ENCODE measurements at places on chromosomes 5 and 9.

- peak; percentile 71 for DNase-seq
Measured at GRCh38 chr5:151811593-151812321, 40.0 kb downstream of the G3BP1 start.

DNA sequence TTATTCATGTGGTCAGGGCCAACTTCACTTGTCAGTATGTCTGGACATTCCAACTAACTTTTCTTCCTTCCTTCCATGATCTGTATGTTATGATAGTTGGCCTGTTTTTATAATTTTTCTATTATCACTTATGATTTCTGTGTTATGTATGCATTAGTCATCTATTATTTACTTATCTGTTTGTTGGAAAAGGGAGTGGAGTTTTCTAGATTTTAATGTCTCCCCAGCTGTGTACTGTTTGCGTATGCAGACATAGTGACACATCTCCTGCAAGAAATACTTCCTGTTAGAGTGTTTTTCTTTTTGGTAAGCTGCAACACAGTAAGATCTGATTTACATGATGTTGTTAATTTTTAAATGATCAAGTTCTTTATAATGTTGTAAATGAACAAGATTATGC is 8.7 kb upstream of the INSYN2B start:
- peak; percentile 26 for DNase-seq

- peak; percentile 72 for DNase-seq
Measured at GRCh38 chr5:106290841-106291240, 1379.9 kb downstream of the EFNA5 start.

DNA sequence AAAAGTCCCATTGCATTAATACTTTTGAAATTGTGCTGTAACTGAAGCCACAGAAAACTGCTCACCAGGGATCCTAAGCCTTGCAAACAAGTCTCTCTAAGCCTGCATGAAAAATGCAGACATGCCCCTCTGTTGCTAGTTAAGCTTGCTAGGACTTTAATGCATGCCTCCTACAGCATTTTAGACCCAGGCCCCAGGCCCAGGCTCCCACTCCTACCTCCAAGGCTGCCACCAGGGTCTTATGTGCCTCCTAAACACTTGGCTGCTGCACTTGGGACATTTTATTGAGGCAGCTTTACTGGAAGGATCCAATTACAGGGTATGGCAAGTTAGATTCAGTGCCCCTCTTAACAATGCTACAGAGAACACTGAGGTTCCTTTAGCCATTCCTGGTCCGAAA is 467.3 kb upstream of the CLINT1 start:
- DNase-seq, result no peak

- DNase-seq, result no peak
Measured at GRCh38 chr5:179769271-179769670, 24.5 kb upstream of the LTC4S start.

DNA sequence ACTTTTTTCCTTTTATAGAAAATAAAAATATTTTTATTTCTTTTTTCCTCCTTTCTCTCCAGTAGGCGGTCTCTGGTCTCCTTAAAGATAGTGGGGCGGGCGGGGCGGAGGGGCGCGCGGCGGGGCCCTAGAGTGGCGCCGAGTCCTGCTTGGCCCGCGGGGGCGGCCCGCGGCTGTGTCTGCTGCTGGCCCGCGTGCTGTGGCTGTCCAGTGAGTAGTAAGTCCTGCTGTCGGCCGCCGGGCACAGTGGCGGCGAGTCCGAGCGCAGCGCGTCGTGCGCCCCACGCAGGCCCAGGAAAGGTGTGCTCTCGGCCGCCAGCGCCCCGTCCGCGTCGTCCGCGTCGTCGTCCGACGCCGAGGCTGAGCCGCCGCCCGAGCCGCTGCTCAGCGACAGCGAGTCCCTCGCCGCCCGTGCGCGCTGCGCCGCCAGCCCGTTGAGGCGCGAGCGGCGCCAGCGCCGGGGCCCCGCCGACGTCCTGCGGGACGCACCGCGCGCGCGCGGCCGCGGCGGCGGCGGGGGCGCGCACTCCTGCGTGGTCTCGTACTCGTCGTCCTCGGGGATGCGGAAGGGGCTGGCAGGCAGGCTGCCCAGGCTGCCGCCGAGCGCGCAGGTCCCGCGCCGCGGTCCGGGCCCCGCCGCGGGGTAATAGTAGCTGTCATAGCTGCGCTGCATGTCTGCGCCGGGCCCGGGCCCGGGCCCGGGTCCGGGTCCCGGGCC is 52.3 kb downstream of the PSD2 start:
- no peak for DNase-seq
